ENCODE measurements at places on chromosomes 4 and X.

GRCh38 chr4:91598696-91599095 is 705.1 kb upstream of the GRID2 start:
- no peak for DNase-seq

GRCh38 chr4:54099748-54100574 is at the start of gene GSX2:
GSX2 (plus strand) TSS chr4:54100163; CDS start chr4:54100345, 182 bp downstream.
- no peak for DNase-seq

DNA sequence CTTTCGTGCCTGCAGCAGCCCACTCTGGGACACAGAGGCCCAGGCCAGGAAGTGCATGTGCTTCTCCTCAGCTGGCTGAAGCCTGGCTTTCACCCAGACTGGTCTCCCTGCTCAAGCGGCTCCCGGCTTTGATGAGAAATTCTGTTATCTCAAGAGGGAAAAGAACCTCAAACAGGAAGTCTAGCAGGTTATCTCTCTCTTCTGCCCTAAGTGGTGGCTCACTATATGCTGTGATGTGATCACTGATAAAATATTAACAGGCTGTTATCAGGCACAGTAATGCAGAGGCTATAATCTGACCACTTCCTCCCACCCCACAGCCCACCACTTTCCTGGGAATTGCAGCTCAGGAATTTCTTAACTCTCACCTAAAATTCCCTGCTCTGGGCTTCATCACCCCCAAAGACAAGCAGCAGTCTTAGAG is 13.3 kb downstream of the CLDN2 start:
- DNase-seq, result no peak

GRCh38 chr4:82423245-82424054 is 6.8 kb downstream of the HNRNPDL start:
- DNase-seq, result no peak

DNA sequence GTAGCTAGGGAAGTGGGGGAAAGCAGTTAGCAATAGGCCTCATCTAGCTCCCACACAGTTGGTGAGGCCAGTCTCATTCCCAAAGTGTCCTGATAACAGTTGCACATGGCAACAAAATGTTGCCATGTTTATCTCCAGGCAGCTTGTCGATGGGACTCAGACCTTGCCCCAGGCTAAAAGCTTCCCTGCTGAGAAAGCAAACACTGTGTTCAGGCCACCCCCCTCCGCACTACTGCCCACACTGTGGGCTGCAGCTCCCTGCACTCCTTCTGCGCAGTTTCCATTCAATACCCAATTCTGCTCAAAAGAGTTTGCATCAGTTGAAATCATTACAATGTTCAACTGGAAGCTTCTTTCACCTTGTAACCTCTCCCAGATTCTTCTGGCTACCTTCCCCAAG is 287.8 kb upstream of the GK2 start:
- DNase-seq, result no peak

GRCh38 chr4:107863416-107863815 is 38.7 kb downstream of the SGMS2 start:
- no peak for DNase-seq

- DNase-seq, result peak; percentile 11
These were observed 5.6 kb upstream of the CT47C1 start for GRCh38 chrX:119067023-119067739.

- DNase-seq, result no peak
These were observed 236.4 kb downstream of the PDGFC start for GRCh38 chr4:156734965-156735895.

- no peak for DNase-seq
These were observed 50.7 kb upstream of the KIT start for GRCh38 chr4:54607067-54607466.

- DNase-seq, result no peak
These were observed 19.5 kb downstream of the RELL1 start for GRCh38 chr4:37666625-37667071.

- DNase-seq, result no peak
These were observed 175.4 kb upstream of the PSAPL1 start for GRCh38 chr4:7610022-7610670.

GRCh38 chr4:135186002-135186401 is 984.4 kb upstream of the PABPC4L start:
- DNase-seq, result no peak

DNA sequence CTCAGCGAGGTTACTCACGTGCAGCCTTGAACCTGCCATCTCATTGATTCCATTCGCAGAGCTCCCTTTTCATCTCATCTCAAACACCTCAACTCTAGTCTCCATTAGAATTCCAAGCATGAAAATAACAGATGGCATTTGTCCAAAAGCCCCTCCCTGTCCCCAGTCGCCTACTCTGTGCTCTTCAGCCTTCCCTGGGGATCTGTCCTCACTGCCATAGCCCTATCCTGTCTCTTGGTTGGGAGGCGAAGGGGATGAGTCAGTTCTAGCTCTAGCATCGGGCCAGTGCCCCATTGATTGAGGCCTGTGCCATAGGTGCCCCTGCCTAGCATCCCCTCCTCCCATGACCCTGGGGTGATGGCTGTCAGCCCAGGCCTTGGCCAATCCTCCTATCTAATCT is 134.0 kb upstream of the PJA1 start:
- DNase-seq, result no peak

DNA sequence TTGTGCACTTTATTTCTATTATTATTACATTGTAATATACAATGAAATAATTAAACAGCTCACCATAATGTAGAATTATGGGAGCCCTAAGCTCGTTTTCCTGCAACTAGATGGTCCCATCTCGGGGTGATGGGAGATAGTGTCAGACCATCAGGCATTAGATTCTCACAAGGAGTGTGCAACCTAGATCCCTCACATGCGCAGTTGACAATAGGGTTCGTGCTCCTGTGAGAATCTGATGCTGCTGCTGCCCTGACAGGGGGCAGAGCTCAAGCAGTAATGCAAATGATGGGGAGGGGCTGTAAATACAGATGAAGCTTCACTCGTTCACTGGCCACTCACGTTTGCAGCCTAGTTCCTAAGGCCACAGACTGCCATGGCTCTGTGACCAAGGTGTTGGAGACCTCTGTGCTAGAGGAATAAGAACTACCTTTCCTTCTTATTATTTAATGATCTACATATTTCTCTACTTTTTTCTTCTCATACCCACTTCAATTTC is 492.9 kb upstream of the INTU start:
- no peak for DNase-seq

DNA sequence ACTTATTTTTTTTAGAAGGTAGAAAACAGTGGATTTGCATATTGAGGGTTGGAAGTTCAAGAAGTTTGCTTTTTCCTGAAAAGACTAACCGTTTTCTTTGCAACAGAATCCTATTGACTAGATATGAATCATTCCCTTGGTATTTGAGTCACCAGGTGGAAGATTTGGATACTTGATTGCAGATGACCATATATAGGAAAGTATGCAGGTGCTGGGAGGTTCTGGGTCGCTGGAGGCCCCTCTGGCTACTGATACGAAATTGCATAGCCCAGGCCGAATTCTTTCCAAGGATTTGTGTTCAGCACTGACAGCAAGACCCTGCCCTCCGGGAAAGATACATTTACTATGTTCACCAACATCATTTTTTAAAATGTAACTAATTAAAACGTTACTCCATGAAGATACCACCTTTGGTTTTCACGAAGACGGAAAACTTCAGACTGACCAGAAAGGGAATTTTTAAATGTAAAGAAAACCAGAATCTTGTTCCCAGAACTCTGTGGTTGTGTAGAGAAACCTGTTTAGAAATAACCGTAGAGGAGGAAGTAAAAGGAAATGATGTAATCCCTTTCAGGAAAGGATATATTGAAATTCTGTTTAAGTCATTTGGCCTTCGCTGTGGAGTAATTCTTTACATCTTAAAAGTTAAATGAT is 946 bp downstream of the ANXA3 start:
- DNase-seq, result no peak

- DNase-seq, result no peak
These were observed 52.2 kb upstream of the ADGRG2 start for GRCh38 chrX:19174401-19175025.

DNA sequence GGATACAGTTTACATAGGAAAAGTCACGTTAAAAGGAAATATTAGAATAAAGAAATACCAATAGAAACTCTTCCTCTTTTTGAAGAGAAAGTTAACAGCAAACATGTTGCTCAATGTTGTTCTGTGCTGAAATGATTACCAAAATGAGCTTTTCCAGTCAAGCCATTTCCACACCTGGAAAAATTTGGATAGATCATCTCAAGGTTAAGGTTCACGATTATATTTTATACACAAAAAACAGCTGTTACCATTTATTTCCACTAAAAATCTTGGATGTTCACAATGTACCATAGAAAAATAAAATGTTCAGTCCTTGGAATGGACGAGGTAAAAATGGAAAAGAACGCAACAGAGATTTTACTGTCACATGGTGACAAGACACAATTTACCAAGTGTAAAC is 218.7 kb downstream of the SCFD2 start:
- no peak for DNase-seq

DNA sequence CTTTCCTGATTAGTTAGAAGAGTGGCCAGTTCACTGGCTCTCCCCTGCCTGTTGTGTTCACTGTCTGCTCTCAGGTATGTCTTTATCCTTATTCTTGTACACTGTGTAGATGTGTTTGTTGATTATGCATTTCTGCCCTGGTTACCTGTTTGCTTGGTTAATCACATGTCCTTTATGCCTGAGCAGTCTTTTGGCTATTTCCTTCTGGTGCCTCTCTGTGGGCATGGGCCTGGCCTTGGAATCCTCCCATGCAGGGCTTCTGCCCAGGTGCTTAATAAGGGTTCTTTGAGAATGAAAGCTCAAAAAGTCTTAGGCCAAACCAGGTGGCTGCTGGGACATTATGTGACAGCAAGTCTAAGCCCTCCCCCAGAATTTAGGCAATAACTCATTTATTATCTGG is 26.5 kb downstream of the OTUD6A start:
- DNase-seq, result no peak

DNA sequence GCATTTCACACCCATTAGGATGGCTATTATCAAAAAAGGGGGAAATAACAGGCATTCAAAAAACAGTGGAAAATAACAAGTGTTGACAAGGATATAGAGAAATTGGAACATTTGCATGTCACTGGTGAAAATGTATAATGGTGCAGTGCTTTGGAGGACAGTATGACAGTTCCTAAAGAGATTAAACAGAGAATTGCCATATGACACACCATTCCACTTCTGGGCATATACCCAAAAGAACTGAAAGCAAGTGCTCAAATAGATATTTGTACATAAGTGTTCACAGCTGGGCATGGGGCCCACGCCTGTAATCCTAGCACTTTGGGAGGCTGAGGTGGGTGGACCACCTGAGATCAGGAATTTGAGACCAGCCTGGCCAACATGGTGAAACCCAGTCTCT is 348.1 kb downstream of the NR3C2 start:
- DNase-seq, result no peak

DNA sequence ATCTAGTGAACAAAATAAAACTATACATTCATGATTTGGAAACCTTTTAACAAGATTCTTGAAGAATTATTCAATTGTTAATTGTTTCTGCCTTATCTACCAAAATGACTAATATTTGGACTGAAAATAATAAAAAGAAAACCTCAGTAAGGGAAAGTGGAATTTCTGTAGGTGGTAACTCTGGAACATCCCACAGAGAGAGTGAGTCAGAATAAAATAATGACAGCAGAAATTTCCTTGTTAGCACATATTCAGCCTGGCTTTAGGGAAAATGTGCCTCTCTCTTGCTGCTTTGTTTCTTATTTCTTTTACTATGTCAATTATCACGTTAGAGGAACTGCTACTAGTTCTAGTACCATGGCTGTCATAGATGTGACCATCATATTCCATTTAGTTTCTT is 421.5 kb upstream of the GNPDA2 start:
- no peak for DNase-seq

DNA sequence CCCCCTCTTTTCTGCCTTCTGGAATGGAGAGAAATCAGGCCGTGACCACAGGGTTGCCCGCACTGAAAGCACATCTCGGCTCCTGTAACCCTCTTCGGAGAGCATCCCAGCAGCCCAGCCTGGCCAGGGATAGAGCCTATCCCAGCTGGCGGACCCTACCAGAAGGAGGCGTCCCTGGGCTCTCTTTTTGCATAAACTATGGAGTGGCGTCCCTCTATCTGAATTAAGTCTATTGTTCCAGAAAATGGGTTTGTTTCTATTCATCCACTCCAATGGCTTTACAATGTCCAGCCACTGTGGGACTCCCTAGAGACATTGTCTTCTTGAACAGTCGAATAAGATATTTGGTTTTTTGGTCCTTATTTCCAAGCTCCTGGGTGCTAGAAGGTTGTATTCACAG is 689 bp upstream of the NHSL2 start:
- no peak for DNase-seq

DNA sequence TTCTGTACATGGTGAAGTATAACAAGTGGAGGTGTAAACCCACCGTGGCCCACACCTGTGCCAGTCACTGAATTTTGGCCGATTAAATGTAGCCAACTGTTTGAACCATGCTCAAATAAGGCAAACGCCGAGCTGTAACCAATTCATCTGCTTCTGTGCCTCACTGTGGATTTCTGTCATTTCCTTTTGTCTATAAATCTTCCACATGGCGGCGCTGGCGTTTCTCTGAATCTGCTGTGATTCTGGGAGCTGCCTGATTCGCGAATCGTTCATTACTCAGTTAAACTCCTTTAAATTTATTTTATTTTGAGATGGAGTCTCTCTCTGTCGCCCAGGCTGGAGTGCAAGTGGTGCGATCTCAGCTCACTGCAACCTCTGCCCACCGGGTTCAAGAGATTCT is 19.2 kb downstream of the SUPT20HL2 start:
- DNase-seq, result no peak

- no peak for DNase-seq
These were observed 61.6 kb upstream of the VAMP7 start for GRCh38 chrX:155819525-155819924.

DNA sequence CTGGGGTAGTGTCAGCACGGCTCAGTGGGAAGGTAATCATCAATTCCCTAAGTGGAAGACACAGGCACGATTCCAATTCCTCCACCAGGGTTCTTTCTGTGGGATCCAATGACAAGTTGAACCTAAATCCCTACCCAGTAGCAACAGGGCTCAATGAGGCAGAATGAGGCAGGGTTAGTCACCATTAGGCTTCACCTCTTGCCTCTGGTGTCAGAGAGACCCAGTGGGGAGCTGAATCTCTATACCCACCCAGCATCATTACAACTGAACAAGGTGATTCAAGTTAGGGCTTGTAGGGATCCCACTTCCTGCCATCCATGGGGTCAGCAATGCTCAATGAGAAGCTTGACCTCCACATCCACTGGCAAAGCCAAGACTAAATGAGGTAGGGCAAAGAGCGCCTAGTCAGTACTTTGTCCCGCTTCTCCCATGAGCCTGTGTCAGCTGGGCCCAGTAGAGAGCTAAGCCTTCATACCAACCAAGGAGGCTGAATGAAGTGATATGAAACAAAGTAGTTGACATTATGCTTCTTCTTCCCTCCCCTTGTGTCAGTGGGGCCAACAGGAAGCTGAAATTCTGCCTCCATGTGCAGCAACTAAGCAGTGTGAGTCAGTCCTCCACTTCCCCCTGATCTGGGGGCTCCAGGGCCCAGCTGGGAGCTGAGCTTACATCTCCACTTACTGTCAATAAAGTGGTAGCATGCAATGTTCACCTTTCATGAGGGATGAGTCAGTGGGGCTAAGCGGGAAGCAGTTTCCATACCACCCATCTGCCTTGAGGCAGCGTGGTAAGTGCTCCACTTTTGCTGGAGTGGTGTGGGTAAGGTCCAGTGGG is 36.4 kb upstream of the RBM41 start:
- peak; percentile 1 for DNase-seq
